A673 (cell line): ENCODE measurements at places on chromosomes 4 and X.

DNA sequence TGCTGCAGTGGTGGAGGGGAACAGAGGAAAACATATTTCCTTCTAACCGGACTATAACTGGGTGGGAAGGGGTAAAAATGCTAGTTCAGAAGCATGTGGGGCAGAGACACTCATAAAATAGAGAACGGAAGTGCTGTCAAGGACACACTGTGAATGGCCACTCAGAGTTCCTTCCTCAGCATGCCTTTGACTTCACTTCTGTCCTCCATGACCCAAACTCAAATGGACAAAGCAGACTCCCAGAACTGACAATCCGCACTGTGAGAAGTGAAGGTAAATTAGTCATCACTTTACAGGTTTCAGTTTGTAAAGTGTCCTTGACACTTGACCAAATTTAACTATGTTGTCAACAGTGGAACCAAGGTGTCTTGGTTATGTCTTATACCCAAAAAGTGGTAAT, 30.2 kb upstream of the ELF2 start:
- H3K36me3 ChIP-seq = no peaks in the 10 kb centered on the region
- H3K27me3 ChIP-seq = no peaks in the 10 kb centered on the region
- H3K27ac ChIP-seq = no peak overlapping the region
- H3K4me3 ChIP-seq = no peak overlapping the region
- H3K4me1 ChIP-seq = peaks cover 22% of the 10 kb centered on the region

DNA sequence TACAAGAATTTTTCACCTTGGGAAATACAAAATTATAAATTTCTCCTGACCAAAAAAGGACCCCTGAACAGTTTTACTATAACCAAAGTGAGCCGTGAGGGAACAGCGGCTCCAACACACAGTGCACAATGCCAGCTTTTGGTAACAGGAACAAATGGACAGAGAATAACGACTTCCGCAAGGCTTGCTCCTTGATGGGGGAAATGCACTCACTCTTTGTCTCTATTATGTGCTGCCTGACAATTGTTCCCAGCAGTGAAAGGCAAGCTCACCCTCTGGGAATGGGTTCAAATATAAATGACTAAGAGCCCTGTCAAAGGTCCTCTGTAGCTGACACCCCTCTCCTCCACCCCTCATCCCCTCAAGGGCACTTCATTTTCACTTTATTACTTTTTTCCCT, 325.8 kb upstream of the GALNT7 start:
- no peak for DNase-seq
- H3K4me3 ChIP-seq = no peak overlapping the region
- H3K4me1 ChIP-seq = no peaks in the 10 kb centered on the region
- no peaks in the 10 kb centered on the region for H3K27me3 ChIP-seq
- no peaks in the 10 kb centered on the region for H3K36me3 ChIP-seq

- H3K27ac ChIP-seq = no peak overlapping the region
- no peaks in the 10 kb centered on the region for H3K27me3 ChIP-seq
- H3K4me1 ChIP-seq = peaks cover 6% of the 10 kb centered on the region
- DNase-seq = peak; percentile 19
- H3K36me3 ChIP-seq = no peaks in the 10 kb centered on the region
Measured at GRCh38 chr4:86834901-86835300, 14.3 kb downstream of the SLC10A6 start.

- no peaks in the 10 kb centered on the region for H3K27me3 ChIP-seq
- no peak overlapping the region for H3K4me3 ChIP-seq
- no peaks in the 10 kb centered on the region for H3K36me3 ChIP-seq
- no peak overlapping the region for H3K27ac ChIP-seq
- DNase-seq = no peak
Measured at GRCh38 chr4:56859841-56860240, 38.3 kb upstream of the SPINK2 start.

GRCh38 chr4:158622251-158622650, 49.4 kb downstream of the C4orf46 start:
- H3K27ac ChIP-seq = no peak overlapping the region
- no peaks in the 10 kb centered on the region for H3K36me3 ChIP-seq

DNA sequence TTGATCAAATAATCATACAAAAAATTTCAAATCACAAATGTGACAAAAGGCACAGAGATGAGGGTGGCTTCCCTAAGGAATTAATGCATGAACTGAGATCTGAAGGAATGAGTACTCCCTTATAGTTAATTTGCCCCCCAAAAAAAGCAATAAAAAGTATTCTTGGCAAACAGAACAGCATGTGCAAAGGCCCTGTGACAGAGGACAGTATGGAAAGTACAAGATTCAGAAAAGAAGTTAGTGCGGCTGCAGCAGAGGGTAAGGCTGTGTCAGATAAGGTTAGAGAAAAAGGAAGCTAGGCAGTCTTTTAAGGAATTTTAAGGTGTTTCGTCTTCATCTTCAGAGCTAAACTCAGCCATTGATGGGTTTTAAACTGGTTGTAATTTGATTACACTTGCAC, 7.4 kb downstream of the DDX60L start:
- no peak overlapping the region for H3K4me3 ChIP-seq
- no peaks in the 10 kb centered on the region for H3K27me3 ChIP-seq

DNA sequence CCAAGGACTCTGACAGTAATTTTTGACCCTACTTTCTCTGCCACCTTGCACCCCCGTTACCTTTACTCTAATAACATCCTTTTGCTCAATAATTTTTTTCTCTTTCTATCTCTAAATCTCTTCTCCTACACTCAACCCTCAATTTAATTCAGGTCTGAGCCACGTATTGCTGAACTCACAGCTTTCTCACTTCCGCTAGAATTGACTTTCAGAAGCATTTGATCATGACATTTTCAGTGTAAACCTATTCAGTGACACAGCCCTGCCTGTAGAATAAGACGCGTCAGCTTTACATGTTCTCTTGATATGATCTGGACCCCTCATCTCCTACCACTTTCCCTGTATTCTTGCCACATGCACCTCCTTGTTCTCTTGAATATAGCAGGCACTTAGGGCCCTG, 439.5 kb upstream of the MAGEB2 start:
- no peak overlapping the region for H3K4me3 ChIP-seq
- DNase-seq = no peak
- peaks cover 3% of the 10 kb centered on the region for H3K27me3 ChIP-seq
- no peak overlapping the region for H3K27ac ChIP-seq
- H3K36me3 ChIP-seq = no peaks in the 10 kb centered on the region
- H3K4me1 ChIP-seq = no peaks in the 10 kb centered on the region

DNA sequence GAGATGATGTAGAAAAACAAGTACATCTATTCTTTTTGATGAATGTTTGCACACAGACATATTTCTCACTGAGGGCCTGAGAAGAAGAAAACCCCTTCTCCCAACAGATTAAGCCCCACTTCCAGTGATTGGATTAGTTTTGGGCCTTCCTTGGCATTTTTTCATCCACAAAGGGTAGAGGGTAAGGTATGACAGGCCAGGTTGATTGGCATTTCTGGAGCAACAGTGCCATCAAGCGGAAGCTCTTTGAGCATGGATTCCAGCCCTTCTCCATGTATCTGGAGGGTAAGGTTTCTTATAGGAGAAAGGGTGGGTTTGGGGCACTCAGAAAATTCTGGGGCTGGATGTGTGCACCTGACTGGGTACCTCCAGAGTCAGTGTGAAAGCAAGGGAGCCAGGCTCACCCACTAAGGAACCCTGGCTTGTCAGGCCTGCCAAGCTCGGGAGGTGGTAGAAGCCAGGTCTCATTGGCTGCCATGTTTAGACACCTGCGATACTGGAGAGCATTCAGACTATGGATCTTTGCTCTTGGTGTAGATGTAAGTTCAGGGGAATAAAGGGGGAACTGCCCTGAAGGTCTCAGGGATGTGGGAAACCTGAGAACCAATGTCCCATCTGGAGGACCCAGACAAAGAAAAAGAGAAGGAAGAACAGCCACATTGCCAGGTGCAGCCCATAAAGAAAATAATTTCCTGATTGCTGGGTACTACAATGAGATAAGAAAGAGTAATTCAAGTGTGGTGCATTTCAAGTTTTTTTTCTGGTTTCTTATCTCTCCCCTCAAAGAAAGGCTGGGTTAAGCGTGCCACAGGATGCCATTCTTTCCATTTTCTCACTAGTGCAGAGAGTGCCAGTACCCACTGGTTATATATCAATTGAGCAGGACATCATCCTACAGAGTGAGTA, 222.3 kb upstream of the AGTR2 start:
- H3K36me3 ChIP-seq = no peaks in the 10 kb centered on the region
- H3K4me3 ChIP-seq = no peak overlapping the region
- no peaks in the 10 kb centered on the region for H3K4me1 ChIP-seq
- no peak for DNase-seq

- H3K4me3 ChIP-seq = no peak overlapping the region
- H3K27ac ChIP-seq = no peak overlapping the region
- H3K27me3 ChIP-seq = no peaks in the 10 kb centered on the region
- no peak for DNase-seq
- H3K4me1 ChIP-seq = peaks cover 19% of the 10 kb centered on the region
- no peaks in the 10 kb centered on the region for H3K36me3 ChIP-seq
Measured at GRCh38 chr4:123613586-123614344, 217.2 kb downstream of the SPRY1 start.

- H3K4me1 ChIP-seq = no peaks in the 10 kb centered on the region
- no peak overlapping the region for H3K27ac ChIP-seq
- peaks cover 15% of the 10 kb centered on the region for H3K27me3 ChIP-seq
- no peak overlapping the region for H3K4me3 ChIP-seq
Measured at GRCh38 chrX:103773445-103773844, 3.2 kb upstream of the PLP1 start.

GRCh38 chrX:1435241-1435895, 17.3 kb downstream of the ASMTL start:
- H3K36me3 ChIP-seq = peaks cover 5% of the 10 kb centered on the region
- no peaks in the 10 kb centered on the region for H3K4me1 ChIP-seq
- no peak overlapping the region for H3K27ac ChIP-seq
- H3K27me3 ChIP-seq = no peaks in the 10 kb centered on the region
- no peak overlapping the region for H3K4me3 ChIP-seq

GRCh38 chr4:10055871-10056270, 34.6 kb upstream of the SLC2A9 start:
- H3K4me3 ChIP-seq = no peak overlapping the region
- DNase-seq = no peak
- H3K27me3 ChIP-seq = peaks cover 4% of the 10 kb centered on the region
- H3K27ac ChIP-seq = no peak overlapping the region
- H3K4me1 ChIP-seq = no peaks in the 10 kb centered on the region
- H3K36me3 ChIP-seq = no peaks in the 10 kb centered on the region

GRCh38 chr4:62344915-62345314, 1144.8 kb downstream of the ADGRL3 start:
- no peaks in the 10 kb centered on the region for H3K27me3 ChIP-seq
- no peak overlapping the region for H3K27ac ChIP-seq
- H3K36me3 ChIP-seq = no peaks in the 10 kb centered on the region
- H3K4me3 ChIP-seq = no peak overlapping the region
- DNase-seq = no peak

DNA sequence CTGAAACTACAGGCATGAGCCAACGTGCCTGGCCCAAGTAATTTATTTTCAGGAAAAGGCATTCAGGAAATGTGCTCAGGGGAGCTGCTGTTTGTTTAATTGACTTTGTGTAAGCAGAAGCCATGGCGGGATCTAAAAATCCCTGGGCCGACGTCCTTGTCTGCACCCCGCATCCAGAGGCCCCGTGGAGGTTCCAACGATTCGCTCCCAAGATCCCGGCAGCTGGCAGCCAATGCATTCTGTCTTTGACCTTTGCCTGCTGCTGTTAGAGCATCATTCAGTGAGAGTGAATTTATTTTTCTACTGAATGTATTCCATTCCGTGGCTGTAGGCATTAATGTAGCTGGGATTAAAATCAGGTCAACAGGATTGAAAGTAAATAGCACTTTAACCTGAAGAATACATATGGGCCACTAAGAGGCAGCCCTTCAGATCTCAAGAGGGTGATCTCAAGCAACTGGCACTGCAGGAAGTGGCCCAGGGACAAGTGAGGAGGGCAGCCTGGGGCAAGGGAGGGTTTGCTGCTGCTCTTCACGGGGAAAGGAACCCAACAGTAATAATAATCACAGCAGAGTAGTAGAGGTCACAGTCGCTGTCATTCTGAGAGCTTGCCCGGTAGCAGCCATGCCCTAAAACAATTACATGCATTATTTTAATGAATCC, 75.2 kb downstream of the PSAPL1 start:
- no peaks in the 10 kb centered on the region for H3K4me1 ChIP-seq
- H3K36me3 ChIP-seq = no peaks in the 10 kb centered on the region
- H3K27me3 ChIP-seq = no peaks in the 10 kb centered on the region
- no peak for DNase-seq
- H3K27ac ChIP-seq = no peak overlapping the region

DNA sequence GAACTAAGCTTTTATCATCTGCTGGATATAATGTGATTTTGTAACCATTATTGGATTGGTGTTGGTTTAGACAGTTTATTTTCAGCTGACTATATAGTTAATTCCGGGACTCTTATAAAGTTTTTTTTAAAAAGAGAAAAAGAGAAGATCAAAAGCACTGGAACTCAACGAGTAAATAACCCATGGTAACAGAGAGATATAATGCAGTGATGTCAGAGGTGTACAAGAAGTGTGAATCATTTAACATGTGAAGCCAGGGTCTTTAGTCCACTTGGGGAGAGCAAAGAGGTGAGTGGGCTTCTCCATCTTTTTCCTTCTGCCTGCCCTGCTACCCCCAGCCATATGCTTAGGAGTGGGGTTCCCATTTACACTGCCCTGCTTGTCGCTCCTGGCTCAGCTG, 3.2 kb downstream of the TMEM165 start:
- H3K27ac ChIP-seq = no peak overlapping the region
- DNase-seq = no peak
- H3K27me3 ChIP-seq = no peaks in the 10 kb centered on the region
- no peaks in the 10 kb centered on the region for H3K36me3 ChIP-seq
- H3K4me3 ChIP-seq = no peak overlapping the region
- H3K4me1 ChIP-seq = peaks cover 9% of the 10 kb centered on the region
